Right ventricle myocardium inferior (tissue), 1 donor: ENCODE measurements at places on chromosomes 16 and 17.

DNA sequence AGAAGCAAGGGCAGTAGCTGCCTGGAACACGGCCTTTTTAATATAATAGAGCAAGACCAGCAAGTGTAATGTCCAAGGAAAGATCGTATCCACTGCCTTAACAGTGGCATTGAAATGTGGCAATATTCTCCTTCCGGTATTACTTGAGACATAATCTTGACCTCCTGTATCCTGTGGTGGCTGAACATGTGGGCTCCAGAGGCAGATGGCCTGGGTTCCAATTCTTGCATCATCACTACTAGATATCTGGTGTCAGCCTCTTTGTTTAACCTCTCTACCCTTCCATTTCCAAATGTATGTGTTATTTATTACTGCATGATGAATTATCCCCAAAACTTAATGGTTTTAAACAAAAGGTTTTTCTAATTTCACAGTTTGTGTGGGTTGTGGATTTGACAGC, 3.5 kb upstream of the CDYL2 start:
- no peak for DNase-seq

GRCh38 chr16:20122011-20122410, 48.3 kb upstream of the GPR139 start:
- DNase-seq, result no peak

GRCh38 chr17:47239967-47240651, 13.5 kb upstream of the ITGB3 start:
- peak; percentile 78 for DNase-seq

- no peak for DNase-seq
Observed at GRCh38 chr16:85445064-85445778, 167.9 kb upstream of the GSE1 start.

DNA sequence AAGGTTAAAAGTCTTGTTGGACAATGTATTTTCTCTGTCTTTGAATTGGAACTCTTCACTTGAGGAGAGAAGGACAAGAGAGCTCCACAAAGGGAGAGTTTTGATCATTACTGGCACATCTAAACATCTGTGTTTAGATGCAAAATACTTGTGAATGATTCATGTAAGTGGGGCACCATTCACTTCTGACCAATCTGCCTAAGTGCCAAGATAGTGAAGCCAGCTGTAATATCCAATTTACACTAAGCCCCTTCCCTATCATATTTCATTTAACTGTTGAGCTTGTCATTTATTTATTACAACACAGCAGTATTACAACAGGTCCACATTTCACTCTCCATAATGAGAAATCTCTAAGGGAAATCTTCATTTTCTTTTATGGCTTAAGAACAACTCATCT, 832.3 kb upstream of the GOT2 start:
- no peak for DNase-seq

DNA sequence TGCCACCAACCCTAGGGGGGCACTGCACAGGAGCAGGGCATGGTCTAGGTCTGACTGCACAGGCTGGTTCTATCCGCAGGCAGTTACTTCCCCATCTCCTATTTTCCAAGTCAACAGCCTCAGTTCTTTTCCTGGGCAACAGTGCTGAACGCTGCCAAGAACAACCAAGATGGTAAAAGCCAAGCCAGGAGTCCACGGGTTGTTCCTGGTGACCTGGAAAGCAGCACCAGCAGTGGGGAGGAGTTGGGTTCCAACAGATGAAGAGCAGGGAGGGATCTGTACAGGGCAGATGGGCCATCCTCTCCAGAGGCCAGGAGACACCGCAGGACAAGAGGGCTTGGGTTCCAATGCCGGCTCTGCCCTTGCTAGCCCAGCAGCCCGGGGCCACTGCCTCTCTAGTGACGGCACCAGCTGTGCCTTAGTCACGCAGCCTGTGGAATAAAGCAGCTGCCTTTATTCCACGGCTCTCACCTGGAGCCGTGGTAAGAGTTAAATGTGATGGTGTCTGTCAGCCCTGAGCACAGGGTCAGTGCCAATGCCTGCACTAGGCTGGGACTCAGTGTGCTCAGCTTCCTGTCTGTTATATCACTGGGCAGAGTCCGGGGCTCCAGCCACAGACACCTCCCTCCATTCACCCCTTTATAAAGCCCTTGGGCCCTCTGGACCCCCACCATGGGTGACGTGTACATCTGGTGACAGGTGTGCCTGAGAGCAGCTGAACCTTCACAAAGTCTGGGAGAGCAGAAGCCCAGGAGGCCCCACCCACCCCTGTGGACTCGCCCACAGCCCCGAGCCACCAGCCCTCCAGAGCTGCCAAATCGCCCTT, 44.9 kb downstream of the MARF1 start:
- no peak for DNase-seq

GRCh38 chr16:2523801-2524231, 3.6 kb downstream of the AMDHD2 start:
- DNase-seq, result peak; percentile 56

GRCh38 chr16:89156740-89157645, 14.6 kb upstream of the CDH15 start:
- DNase-seq, result no peak

DNA sequence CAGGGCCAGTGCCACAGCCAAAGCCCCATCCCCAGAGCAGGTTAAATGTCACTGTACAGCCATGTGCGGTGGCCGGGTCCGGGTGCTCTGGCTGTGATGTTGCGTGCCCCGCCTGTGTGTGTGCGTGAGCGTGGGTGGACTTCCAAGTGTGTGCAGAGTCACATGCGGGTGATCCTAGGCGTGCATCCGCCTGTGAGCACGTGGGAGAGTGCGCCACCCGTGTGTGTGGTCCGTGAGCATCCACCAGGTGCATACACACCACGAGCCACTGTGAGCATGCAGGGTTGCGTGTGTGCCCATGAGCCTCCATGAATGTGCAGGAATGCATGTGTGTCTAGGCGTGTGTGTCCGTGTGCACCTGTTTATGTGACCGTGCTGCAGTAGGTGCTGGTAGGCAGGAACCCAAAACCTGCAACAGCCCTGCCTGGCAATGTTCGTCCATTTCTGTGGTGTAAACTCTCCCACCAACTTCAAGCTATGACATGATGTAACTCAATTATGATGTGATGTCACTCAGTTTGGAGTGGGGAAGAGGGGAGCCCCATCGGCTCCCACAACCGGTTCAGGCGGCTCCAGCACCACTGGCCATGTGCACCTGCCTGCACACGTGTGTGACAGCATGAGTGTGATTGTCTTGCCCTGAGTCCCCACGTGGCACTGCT, 37.6 kb upstream of the ACSF3 start:
- DNase-seq, result no peak

- DNase-seq, result no peak
Observed at GRCh38 chr17:54793271-54793670, 107.4 kb upstream of the TOM1L1 start.

GRCh38 chr16:25783226-25783625, 91.5 kb downstream of the HS3ST4 start:
- DNase-seq, result no peak

DNA sequence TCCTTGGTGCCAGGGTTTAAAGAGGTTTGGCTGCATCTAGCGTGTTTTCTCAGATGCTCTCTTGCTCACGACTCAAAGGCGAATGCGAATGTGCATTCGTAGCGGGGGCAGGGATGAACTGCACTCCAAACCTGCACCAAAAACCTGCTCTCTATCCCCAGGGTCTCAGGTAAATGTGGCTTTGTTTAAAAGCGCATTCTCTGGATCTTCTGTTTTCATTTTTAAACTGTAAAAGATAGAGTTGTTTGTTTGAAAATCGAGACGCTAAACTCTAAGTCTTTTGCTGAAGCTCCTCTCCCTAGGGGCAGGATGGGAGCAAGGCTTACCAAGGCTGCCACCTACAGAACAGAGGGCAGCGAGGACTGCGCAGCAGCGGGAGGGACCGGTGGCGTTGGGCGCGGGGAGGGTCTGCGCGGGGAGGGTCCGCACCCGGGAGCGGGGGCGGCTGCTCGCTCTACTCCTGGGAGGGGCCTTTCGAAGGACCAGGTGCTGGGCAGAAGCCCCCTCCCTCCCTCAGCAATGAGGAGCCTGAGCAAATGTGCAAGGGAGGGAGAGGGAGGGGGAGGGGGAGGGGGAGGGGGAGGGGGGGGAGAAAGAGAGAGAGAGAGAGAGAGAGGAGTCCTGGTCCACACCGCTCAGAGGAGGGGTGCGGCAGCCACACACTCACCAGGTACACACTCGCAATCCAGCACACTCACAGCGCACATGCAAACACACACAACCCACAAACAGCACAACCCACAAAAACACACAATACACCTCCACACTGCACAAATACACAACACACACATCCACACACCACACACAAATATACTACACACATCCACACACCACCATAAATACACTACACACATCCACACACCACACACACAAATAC, 142.8 kb downstream of the GRIN2A start:
- DNase-seq, result no peak

DNA sequence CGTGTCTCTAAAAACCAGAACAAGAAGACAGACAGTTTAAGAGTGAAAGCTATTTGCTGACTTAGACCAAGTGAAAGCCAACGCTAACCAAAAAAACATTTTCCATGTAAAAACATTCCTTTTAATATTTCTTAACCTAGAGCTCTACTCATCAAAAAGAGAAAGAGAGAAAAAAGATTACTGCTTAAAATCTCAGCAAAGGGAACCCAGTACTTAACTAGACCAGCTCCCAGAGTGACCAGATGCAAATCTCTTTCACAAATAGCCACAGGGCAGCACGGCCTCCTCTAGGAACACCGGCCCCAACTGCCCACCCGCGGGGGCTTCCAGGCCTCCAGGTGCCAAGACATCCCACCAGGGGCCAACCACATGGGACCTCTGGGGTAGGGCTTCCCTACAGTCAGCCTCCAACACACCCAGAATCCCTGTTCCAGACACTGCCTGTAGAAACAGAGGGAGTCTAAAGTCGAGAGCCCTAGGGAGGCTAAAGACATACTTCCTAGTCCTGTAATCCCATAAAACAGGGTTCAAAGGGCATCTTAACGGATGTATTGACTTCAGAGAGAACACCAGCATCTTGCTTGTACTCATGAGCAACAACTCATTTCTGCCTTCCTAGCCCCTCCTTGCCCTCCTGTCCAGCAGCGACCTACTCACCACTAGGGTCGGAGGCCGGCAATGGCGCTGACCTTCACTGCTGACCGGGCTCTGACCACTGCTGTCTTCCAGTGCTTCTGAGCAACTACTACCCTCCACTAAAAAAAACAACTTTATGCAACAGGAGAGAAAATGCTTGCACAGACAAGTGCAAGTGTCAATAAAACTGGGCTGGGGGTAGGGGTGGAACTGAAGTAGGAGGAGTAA, 21.3 kb downstream of the ZCCHC14 start:
- no peak for DNase-seq

DNA sequence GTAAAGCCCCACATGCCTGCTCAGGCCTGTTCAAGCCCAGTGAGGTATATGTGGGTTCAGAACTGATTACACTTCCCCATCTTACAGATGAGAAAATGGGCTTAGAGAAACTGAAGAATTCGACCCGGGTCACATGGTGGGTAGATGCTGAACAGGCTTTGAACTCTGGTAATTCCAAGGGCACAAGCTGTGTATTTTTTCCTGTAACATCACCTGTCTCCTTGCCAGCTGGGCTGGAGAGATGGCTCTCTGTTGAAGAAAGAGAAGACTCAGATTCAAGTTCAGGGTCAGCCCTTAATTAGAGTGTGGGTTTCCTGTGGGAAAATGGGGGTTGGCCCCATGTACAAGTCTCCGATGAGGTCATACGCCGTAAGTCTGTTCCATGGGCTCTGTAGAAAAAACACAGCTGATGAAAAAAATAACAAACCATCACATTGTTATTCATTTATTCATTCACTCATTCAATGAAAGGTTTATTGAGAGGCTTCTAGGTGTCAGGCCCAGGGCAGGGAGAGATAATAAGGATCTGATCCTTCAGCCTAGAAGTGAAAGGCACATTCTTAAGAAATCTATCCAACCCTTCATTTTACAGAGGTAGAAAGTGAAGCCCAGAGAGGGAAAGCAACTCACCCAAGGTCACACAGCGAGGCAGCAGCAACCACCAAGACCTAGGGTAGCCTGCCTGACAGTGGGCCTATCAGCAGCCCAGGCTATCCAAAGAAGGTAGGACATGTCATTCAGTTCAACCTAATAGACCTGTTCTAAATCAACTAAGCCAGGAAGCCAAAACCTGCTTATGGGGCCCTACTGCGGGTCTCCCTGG, 482.8 kb downstream of the SOX9 start:
- no peak for DNase-seq

DNA sequence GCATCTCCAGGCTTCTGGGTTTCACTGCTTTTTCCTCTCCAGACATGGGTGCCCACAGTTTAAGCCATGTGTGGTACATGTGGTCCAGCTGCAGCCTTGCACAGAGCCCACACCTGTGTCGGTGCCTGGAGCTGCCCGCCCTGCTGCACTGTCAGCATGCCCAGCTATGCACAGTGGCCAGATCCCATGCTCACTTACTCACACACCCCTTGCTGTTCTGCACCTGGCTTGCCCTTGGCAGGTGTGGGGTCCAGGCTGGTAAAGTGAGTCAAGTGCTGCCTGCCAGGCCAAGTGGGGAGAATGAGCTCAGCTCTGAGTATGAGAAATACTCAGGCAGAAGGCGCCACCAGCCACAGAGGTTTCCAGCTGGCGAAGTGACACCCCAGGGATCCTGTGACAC, 739.9 kb downstream of the CDH11 start:
- no peak for DNase-seq

DNA sequence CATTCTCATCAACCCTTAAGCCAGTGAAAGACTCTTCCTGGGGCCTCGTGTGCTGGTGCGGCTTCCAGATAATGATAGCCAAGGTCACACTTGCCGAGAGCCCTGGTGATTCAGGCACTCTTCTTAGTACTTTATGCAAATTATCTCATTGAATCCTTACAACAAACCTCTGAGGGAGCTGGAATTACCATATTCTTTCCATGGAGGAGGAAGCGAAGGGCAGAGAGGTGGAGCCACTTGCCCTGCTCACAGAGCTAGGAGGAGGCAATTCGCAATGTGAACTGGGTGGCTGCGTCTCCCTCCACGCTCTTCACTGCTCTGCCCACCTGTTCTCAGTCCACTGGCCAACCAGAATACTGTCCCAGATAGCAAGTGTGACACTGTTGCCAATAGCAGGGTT, 409.7 kb downstream of the SNX29 start:
- DNase-seq, result no peak

GRCh38 chr17:32792207-32792606, 84.7 kb downstream of the MYO1D start:
- no peak for DNase-seq

DNA sequence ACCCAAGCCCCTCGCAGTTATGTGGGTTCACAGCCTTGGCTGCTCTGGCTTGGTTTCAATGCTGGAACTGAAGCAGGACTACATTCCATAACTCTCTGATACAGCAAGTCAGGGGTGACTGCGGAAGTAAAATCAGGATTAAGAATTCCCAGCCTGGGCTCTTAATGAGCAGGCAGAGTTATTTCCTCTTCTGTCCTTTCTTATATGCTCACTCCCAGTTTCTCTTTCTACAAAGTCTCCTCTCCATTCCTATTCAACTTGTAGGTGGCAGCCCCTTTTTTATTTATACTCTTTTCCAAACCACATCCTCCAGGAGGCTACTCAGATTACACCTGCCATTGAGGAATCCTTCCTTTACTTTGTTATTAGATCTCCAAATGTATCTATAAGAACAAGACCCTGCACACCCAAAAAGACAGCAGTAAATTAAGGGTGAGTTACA, 40.3 kb downstream of the HOXB1 start:
- DNase-seq, result no peak

- no peak for DNase-seq
Observed at GRCh38 chr16:56783344-56783743, 53.4 kb downstream of the NUP93 start.
